Activated CD4-positive, alpha-beta T cell treated with anti-CD3 and anti-CD28 coated beads, Interleukin-2, amount 50 U/mL, for 48 hours (primary cell): ENCODE measurements at places on chromosomes 7 and 10.

GRCh38 chr7:41039981-41040380, 662.9 kb downstream of the INHBA start:
- DNase-seq: no peak

GRCh38 chr10:72414642-72415041, 59.9 kb upstream of the DNAJB12 start:
- no peak for DNase-seq

DNA sequence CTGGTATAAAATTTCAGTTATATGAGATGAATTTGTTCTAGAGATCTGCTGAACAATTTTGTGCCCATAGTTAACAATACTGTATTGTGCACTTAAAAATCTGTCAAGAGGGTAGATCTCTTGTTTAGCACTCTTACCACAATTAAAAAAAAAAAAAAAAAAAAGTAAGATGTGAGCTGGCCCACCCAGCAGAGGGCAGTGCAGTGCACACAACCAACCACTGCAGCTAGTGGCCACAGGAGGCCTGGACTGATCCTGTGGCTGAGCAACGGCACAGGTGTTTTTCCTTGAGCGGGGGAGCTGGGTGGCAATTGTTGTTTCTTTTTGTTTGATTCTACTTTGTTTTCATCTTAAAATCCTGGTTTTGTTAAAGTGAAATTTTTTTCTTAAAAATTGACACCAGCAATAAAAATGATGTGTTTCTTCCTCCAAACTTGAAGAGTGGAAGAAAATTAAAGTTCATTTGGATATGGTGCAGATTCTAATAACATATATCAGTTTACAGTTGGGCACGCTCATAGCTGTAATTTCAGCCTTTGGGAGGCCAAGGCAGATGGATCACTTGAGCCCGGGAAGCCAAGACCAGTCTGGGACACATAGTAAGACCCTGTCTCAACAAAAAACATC, 171.1 kb upstream of the TBX20 start:
- DNase-seq: peak; percentile 57

DNA sequence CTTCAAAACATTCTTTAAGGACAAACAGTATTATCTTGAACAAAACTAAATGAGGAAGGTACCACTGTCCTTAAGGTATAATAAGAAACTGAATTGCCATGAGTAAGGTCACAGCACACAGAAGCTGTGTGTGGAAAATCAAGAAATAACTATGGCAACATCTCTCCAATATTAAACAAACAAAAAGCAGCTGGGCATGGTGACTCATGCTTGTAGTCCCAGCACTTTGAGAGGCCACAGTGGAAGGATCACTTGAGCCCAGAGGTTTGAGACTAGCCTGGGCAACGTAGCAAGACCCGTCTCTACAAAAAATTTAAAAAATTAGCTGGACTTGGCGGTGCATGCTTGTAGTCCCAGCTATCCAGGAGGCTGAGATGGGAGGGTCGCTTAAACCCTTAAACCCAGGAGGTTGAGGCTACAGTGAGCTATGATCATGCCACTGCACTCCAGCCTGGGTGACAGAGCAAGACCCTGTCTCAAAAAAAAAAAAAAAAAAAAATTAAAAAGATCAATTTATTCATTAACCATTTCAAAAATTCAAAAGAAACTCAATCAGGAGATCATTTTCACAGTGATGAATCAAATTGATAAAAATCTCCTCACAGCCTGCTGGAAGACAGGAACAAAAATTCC, 195.4 kb downstream of the SKIDA1 start:
- no peak for DNase-seq

GRCh38 chr7:137992550-137993394, 9.1 kb downstream of the CREB3L2 start:
- no peak for DNase-seq

DNA sequence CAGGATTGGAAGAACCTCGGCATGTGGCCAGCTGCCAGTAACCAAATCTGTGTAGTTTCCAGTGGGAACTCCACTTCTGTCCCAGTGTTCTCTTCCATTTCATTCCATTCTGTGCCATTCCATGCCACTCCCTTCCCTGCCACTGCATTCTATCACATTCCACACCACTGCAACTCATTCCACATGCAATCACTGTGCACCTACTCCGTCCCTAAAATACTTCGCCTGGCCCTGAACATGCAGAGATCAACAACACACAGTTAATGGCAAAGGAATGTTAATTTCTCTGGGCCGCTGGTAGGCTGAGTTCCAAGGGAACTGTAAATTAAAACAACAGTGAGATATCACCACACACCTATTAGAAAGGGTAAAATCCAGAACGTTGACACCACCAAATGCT, 64.8 kb downstream of the AKR1B1 start:
- no peak for DNase-seq

- no peak for DNase-seq
Measured at GRCh38 chr7:48643431-48644013, 280.8 kb upstream of the CDC14C start.

DNA sequence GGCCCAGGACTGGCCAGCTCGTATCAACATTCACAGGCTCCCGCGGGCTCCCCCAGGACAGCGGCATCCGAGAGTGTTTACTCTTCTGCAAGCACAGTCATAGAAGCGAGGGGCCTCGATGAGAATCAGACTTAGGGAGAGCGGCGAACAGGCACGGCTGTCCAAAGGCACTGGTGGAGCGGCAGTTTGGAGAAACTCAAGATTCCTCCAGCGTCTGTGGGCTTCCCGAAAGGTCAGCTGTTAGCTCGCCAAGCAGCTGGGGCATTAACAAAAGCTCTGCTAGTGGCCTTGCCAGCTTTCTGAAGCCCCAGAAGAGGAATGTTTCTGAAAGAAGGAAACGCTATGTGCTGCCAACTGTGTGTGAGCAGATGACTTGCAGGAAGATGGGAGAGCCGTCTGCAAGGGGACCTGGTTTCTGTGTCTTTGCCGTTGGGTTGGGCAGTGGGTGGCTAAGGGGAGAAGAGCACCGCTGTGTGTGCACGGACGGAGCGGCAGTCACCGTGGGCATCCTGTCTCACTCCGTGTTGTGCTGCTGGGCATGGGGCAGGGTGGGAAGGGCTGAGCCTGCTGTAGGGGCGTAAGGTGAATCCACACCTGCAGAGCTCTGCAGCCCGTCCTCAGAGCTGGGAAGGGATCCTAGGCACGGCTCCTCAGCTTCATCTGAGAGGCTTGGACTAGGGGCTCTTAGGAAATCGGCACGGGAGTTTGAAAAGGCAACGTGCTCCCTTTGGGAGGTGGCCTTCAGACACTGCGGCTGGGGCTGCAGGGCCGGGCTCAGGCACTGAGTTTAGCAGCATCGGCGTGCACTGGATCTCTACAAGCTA, 42.1 kb downstream of the AMZ1 start:
- DNase-seq: no peak

DNA sequence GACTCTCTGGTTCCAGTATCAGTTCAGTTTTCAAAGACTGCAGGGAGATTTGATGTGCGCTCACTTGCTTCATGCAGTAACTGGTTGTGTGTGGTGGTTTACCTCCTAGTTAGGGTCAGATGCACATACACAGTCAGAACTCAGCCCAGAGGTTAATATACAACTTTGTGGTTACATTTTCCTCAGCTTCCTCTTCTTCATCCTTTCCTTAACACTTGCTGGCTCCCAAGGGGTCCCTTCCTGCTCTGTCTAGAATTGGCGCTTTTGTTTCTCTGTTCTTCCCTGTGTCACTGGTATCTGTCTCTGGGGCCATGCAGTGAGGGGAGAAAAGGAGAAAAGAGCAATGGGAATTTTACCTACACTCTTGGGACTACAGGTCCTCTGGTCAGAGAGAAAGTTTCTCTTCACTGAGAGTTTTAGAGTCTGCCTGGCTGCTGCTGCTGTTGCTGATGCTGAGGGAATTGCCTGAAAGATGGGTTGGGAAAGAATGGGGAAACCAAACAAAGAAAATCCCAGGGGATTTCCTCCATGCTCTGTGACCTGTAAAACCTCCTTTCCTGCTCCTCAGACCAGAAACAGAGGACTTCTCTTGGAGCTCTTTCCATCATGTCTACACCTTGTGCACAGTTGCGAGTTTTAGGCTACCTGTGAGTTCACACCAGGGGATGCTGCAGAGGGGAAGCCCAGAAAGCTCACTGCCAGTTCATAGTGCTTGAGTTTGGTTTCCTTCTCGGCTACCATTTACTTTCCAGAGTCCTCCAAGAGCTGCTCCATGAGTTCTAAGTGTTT, 74.6 kb downstream of the WDFY4 start:
- no peak for DNase-seq

GRCh38 chr10:13272164-13272571, 27.7 kb downstream of the PHYH start:
- no peak for DNase-seq

DNA sequence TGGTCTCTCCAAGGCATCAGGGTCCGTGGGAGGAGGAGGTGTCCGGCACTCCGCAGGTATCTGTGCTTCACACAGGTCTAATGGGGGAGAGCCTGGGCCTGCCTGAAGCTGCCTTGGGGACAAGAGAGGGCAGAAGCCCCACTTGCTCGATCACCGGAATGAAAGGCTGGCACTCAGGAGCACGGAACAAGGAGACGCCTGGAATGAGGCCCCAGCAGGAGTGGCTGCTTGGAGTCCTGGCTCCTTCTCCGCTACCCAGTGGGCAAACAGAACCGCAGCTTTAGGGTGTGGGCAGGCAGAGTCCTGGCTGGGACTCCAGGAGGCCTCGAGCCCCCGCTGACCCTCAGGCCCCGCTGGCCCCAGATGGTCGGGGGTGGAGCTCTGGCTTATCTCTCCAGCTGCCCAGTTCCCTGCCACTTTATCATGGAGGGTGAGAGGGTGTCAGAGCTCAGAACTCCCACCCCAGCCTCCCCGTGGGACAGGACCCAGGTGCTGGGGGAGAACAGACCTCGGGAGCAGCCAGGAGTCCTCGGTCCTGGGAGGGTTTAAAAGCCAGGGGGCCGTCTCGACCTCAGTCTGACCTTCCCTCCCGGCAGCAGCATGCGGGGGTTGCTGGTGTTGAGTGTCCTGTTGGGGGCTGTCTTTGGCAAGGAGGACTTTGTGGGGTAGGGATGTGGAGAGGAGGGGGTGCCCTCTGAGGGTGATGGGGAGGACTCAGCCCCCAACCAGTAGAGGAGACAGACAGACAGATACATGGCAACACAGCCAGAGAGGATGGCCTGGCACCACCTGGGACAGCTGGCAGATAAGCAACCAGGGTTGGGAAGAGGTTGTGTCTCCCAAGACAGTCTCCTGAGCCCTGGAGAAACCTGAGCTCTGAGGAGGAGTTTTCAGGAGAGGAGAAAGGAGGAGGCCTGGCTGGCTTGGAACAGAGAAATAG, at the start of gene CPA1:
TSS of gene CPA1 (plus strand) at position 574 of the 940 bp plus-strand sequence. CDS start at position 601, 27 bp downstream.
- DNase-seq: no peak

DNA sequence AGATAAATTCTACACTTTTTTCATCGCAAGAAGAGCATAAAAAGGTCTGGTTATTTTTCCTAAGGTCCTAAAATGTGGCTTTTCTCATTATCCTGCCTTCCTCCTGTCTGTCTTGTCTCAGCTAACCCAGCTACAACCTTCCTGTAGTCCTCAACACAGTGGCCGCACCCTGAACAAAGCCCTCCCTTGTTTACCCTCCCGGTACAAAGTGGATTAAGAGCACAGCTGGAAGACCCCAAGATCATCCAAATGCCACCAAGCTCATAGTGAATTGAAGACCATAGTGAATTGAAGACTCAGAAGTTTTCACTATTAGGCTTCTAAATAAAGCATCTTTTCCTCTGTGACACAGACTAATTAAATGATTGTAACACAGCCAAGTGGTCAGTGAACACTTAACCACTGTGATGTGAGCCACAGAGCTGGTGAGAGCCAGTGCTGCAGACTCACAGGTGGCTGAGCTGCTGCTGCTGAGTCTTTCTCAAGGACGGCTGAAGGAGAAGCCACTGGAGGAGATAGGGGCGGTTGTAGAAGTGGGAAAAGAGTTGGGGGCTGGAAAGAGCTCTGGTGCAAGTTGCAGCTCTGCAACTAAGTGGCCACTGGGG, 123.6 kb downstream of the ATXN7L1 start:
- DNase-seq: no peak

DNA sequence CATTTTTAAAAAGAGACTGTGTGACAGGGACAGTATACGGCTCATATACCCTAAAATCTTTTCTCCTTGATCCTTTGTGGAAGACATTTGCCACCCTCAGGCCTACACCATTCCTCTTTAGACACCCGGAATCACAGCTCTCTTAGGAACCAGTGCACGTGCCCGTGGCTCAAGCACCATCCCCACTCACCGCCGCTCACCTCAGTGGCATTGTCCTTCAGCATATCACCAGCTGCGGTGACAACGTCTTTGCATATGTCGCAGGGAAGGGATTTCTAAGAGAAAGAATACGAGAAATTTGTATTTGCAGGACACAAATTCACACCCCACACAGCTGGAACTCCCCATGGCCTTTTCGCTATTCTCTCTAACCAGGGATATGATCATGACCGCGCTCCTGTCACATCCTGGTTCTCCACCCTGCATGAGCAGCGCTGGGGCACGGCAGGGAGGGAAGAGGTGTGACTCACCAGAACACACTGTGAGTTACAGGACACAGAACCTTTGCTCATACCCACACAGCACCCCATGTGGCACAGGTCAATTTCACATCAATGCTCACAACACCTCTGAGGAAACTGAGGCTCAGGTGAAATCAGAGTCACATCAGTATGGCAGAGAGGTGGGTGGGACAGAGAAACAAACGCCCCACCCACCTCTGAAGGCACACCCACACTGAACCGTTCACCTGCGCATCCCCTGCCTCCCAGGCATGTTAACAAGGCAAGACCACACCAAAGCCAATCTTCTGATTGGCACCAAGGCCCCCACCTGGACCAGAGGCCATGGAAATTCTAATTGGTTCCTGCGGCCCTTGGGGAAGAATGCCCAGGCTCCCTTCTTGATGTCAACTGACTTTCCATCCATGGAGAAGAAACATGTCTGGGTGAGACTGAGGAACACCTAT, 19.2 kb downstream of the PSAP start:
- DNase-seq: no peak

DNA sequence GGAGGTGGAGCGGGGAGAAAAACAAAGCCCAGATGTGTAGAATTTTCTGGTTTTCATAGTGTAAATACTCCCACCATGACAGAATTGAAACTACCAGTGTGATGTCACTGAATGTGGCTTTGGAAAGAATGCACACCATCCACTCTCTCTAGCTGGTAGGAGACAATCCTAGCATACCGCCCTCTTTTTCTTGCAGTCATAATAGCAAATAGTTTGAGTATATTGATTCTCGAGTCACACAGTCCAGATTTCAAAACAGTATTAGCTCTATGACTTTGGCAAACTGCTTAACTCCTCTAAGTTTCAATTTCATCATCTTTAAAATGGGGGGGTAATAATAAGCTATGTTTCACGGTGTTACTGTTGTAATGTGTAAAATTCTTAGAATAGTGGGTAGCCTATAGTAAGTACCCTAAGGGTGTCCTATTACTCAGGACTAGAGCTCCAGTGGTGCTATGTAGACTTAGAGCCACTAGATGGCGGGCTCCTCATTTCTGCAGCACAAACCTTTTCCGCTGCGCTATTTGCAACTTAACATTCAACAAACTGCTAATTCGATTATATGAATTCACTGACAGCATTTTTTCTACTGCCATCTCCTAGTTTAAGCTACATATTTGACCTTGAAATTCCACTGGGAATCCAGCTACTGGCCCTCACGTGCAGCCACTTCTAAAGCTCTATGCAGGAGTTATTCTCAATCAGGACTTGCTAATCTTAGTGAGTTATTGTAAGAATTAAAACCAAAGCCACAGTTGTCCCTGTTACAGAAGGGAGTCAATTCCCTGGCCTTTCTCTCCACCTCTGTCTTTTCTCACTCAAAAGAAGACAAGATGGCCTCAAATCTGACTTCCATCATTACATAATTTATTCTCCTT, 18.7 kb downstream of the TAS2R40 start:
- DNase-seq: peak; percentile 58
